Left lung (tissue), 14 donors: ENCODE measurements at places on chromosomes 1 and 21. TPM values are rescaled to one million over a fixed set of nuclear protein-coding genes. Genes with fewer than 3 reads are reported as not detected.

- no peak overlapping the region for H3K27ac ChIP-seq
- no peaks in the 10 kb centered on the region for H3K27me3 ChIP-seq
- peaks cover 20% of the 10 kb centered on the region for H3K4me1 ChIP-seq
- H3K4me3 ChIP-seq, result no peak overlapping the region
- H3K36me3 ChIP-seq, result no peaks in the 10 kb centered on the region
- no peak for DNase-seq
These were observed 6.2 kb downstream of the SMIM1 start for GRCh38 chr1:3778590-3779264.

The MSH4 gene
- 0.47 TPM for total RNA-seq

DNA sequence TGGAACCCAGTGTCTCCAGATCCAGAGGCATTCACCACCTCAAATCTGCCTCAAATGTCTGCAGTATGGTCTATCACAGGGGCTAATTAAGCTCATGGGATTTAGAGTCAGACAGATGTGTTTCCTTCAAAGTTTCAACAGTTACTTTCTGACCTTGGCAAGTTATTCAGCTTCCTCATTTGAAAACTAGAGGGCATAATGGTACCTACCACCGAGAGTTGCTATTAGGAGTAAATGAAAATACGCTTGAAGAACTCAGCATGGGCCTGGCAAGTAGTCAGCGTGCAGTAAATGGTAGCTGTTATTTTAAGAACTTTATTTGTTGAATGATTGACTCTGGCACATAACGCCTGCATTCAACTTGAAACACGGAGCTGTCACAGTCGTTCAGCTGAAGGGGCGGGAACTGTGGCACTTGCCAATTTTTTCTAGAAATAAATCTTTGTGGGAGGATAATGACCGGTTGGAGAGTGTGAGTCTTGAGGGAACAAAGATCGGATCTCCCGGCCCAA is 1.2 kb upstream of the CAP1 start:
- peak overlapping the region; percentile 99 for H3K27ac ChIP-seq
- H3K27me3 ChIP-seq, result no peaks in the 10 kb centered on the region
- H3K4me1 ChIP-seq, result peaks cover 43% of the 10 kb centered on the region
- no peaks in the 10 kb centered on the region for H3K36me3 ChIP-seq
- peak overlapping the region; percentile 97 for H3K4me3 ChIP-seq
- DNase-seq, result peak; percentile 49

- H3K4me3 ChIP-seq, result no peak overlapping the region
- H3K27ac ChIP-seq, result no peak overlapping the region
- no peaks in the 10 kb centered on the region for H3K27me3 ChIP-seq
- peak; percentile 62 for DNase-seq
- H3K4me1 ChIP-seq, result no peaks in the 10 kb centered on the region
- no peaks in the 10 kb centered on the region for H3K36me3 ChIP-seq
These were observed 5.9 kb upstream of the NUF2 start for GRCh38 chr1:163315773-163316374.

DNA sequence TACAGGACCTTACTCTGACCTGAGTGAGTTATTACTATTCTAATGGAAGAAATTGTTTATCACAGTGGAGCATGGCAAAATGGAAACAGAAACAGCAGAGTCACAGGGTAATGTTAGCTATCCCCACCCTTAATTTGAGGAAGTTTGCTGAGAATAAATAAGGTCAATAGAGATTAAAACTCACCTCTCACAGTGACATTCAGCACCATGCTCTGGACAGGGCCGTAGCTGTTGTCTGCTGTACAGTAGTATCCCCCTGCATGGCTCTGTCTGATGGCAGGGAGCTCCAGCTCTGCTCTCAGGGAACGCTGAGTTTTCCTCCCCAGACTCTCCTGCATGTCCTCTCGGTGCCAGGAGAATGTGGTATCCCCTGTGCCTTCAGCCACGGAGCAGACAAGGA is 11.9 kb downstream of the FCRL4 start:
- no peak for DNase-seq
- H3K27ac ChIP-seq, result no peak overlapping the region
- H3K27me3 ChIP-seq, result no peaks in the 10 kb centered on the region
- no peak overlapping the region for H3K4me3 ChIP-seq
- H3K4me1 ChIP-seq, result no peaks in the 10 kb centered on the region

GRCh38 chr1:115555446-115555845 is 86.3 kb upstream of the VANGL1 start:
- DNase-seq, result no peak
- no peaks in the 10 kb centered on the region for H3K36me3 ChIP-seq
- no peak overlapping the region for H3K27ac ChIP-seq

- H3K4me1 ChIP-seq, result peaks cover 8% of the 10 kb centered on the region
- no peaks in the 10 kb centered on the region for H3K36me3 ChIP-seq
- H3K27ac ChIP-seq, result no peak within 1 kb of the TSS
- DNase-seq, result no peak
- peak within 1 kb of the TSS; percentile 31 for H3K4me3 ChIP-seq
- H3K27me3 ChIP-seq, result peaks cover 35% of the 10 kb centered on the region
These were observed at the start of gene HCRTR1 for GRCh38 chr1:31617218-31617915. TSS of gene HCRTR1 (plus strand) at chr1:31617689. CDS start at chr1:31619193, 1,504 bp downstream.

DNA sequence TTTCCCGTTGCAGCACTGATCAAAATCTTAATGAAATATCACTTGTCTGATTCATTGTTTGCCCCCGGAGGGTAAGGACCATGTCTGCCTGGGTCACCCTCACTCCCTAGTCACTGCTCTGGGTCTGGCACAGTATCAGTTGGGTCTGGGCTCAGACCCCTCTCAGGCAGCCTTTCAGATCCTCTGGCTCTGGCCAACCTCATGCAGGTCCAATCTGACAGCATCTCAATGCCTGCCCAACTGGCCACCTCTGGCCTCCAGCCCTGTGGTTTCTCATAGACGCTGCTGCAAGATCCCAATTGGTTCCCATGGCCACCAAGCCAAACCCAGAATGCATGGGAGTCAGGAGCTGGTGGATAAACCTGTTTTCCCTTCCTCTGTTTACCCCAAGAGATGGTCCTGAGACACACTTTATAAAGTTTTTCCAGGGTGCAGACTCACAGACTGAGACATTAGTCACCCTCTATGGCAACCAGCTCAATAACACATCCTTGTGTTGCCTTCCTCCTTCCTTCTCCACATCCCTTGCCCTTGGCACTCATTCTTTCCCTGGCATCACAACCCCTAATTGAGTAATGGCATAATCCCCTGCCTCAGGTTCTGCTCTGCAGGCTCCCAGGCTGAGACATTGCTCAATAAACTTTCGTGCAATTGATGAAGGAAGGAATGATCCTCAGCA is 199.2 kb downstream of the GRIK3 start:
- peaks cover 64% of the 10 kb centered on the region for H3K27me3 ChIP-seq
- H3K4me1 ChIP-seq, result no peaks in the 10 kb centered on the region
- H3K36me3 ChIP-seq, result no peaks in the 10 kb centered on the region
- no peak overlapping the region for H3K4me3 ChIP-seq

The ELAPOR1 gene
- 2.4 TPM for total RNA-seq

The S100A2 gene
- 25.9 TPM for total RNA-seq

DNA sequence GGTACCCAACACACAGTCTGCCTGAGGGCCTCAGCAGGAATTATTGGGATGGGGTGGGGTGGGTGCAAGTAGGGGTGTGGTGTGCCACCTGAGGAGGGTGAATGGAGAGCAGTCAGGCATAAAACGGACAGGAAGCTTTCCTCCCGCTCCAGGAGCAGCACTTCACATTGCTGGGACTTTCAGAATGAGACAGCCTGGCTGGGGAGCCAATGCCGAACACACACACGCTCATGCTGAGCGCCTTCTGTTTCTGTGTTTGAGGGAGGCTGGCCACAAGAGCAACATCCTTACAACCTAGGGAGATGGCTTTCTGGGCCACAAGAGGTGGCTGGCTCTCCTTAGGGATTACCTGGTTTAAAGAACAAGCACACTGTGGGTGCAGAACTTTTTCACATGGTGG is 98.0 kb downstream of the LAMC2 start:
- H3K36me3 ChIP-seq, result no peaks in the 10 kb centered on the region
- H3K4me3 ChIP-seq, result no peak overlapping the region
- no peak for DNase-seq
- peaks cover 31% of the 10 kb centered on the region for H3K4me1 ChIP-seq
- no peaks in the 10 kb centered on the region for H3K27me3 ChIP-seq

The IL12RB2 gene
- total RNA-seq, result 1.1 TPM

- H3K4me1 ChIP-seq, result peaks cover 17% of the 10 kb centered on the region
- H3K27me3 ChIP-seq, result no peaks in the 10 kb centered on the region
- no peaks in the 10 kb centered on the region for H3K36me3 ChIP-seq
- H3K27ac ChIP-seq, result no peak overlapping the region
These were observed 54.7 kb downstream of the MRPS6 start for GRCh38 chr21:34128124-34128523.

The PLCH2 gene
- 1.3 TPM for total RNA-seq

The KCNE1 gene
- 21.2 TPM for total RNA-seq

The PIGR gene
- total RNA-seq, result 587 TPM

The SYCP1 gene
- not detected for total RNA-seq

The CACNA1E gene
- not detected for total RNA-seq

The ADAM30 gene
- not detected for total RNA-seq

The LIPI gene
- total RNA-seq, result not detected

The CELA2A gene
- total RNA-seq, result not detected
